ENCODE measurements at places on chromosomes 6 and 20. TPM values are rescaled to one million over a fixed set of nuclear protein-coding genes. Genes with fewer than 3 reads are reported as not detected.

- DNase-seq = no peak
Measured at GRCh38 chr6:84836366-84836765, 72.0 kb upstream of the TBX18 start.

GRCh38 chr6:6686748-6687601, 98.5 kb downstream of the LY86 start:
- DNase-seq = no peak

DNA sequence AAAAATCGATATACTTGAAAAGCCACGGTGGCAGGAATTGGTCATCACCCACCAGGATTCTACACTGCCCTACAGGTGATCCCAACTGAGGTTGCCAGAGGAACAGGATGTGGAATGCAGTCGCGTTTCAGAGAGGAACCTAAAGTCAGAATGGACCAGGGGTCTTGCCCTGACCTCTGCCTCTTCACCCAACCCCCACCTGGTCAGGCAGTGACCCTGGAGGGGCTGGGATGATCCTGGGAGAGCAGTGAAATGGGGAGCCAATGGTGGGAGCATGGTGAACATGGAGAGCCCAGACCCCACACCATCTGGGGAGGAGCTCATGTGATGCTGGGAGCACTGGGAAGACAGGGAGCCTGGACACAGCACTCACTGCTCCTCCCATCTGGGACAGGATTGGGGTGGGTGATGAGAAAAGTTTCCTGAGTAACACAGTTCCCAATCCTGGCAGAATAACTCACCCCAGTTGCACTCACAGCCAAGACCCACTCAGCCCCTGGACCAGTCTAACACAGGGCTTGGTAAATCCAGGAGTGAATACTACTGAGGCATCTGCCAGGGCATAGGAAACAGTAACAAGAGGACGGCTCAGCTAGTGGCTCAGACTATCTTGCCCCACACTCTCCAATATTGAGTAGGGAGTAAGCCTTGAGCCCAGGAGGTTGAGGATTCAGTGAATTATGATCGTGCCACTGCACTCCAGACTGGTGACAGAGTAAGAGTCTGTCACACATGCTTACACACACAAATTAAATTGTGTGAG, 1.7 kb upstream of the ULBP2 start:
- DNase-seq = no peak

DNA sequence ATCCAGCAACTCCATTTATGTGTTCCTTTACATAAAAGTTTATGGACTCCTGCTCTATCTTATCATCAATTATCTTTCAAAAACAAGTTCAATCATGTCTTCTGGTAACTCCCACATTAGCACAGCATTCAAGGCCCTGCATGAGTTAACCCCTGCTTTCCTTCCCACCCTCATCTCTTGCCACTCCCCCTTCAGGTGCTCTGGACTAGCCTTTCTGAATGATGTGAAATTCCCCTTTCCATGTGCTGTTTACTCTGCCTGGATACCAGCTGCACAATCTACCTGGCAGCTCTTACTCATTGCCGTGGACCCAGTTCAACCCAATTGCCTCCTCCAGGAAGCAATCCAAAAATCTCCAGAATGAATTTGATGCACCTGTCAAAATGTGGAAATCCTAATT, 11.9 kb downstream of the ADGRF4 start:
- no peak for DNase-seq

- DNase-seq = no peak
Measured at GRCh38 chr6:166862287-166862977, 93.9 kb downstream of the RNASET2 start.

GRCh38 chr6:149014631-149015534, 268.1 kb downstream of the UST start:
- no peak for DNase-seq

The PNLDC1 gene
- polyA plus RNA-seq = 0.99 TPM

The KCNK15 gene
- not detected for polyA plus RNA-seq

The GPSM3 gene
- 9.5 TPM for polyA plus RNA-seq

Data from left renal cortex interstitium (tissue), 4 donors.